Daoy (cell line): ENCODE measurements at places on chromosomes 1 and 21. TPM values are rescaled to one million over a fixed set of nuclear protein-coding genes. Genes with fewer than 3 reads are reported as not detected.

- no peak for DNase-seq
Observed at GRCh38 chr1:169110689-169111447, 4.4 kb downstream of the ATP1B1 start.

DNA sequence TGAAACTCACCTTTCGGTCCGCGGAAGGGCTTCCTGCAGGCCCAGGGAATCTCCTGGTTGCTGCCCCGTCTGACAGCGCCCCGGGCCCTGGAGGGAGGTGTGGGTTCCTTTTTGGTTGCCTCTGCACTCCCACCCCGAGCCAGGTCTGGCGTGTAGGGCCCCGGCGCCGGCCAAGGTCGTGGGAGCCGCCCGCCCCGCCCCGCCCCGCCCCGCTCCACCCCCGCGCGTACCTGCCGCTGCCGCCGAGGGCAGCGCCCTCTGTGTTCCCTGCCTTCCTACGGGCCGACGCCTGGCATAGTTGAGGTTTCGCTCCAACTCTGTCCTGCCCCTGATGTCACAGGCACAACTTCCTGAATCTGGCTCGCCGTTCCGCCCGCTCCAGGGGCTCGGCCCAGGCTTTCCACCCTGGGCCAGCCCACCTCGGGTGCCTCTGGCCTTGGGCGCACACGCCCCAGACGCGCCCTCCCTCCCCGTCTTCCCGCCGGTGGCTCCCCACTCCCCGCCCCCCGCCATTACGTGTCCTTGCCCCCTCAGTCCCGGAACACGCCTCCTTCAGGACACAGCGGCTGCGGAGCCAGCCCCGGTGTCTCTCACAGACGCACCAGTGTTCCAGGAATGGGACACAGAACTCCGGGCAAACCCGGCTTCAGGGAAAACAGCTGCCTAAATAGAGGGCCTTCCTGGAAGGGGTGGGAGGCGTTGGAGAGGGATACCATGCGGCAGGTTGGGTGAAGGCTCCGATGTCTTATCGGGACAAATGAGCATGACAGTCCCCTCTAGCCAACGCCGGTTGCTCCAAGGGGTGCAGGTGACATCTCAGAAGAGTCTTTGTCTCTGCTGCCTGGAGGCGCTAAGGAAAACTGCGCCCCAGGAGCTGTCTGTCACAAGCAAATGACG is at the start of gene KIAA0040:
KIAA0040 (minus strand) TSS at position 147 of the 897 bp plus-strand sequence. CDS start 31,763 bp downstream, outside the sequence.
- DNase-seq: peak; percentile 86

DNA sequence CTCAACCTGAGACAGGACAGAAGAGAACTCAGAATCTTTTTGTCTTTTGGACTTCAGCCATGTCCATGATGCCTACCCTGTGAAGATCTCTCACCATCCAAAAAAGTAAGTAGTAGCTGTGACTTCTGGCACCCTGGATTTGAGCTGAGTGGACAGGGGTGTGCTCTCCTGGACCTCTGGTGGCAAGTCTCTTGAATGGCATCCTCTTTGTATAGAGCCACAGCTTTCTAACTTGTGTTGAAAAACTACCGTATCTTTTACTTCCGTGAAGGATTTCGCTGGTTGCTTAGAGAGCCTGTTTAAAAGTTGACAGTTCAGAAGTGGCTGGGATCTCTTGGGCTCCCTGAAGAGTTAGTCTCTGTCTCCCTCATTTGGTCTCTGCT is 1.8 kb downstream of the MFN2 start:
- no peak for DNase-seq

DNA sequence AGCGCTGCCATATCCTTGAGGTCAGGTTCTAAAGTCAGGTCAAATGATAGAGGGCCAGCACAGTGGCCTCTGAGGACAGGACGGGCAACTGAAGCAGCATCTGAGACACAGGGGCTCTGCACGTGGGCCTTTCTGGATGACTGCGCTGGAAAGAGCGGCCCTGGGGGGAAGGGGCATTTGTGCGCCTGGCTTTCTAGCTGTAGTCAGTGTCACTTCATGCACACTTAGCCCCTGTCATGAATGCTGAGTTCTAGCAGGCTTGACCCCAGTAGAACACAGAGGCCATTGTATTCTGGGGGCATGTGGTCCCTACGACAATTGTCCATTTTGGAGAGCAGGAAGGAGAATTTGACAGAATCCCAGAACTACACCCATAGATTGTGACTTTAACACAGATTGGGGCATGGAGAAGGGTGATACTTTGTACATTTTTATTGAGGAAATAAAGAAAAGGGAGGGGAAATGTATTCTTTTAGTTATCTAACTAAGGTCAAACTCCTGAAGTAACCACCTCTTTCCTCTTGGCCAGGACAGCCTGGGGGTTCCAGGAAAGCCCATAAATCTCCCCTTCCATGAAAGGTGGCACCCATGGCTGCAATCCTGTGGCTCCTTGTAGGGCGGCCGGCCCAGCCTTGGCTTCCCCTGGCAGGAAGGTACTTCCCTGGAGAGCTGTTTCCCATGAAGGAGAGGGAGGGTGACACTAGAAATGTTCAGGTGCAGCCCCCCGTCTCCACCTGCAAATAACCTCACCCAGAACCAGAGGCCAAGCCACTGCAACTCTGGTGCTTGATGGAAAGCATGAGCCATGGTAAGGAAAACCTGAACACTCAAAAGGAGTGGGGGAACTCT is 34.4 kb downstream of the NTPCR start:
- no peak for DNase-seq

- DNase-seq: no peak
Observed at GRCh38 chr1:61222240-61222639, 139.9 kb downstream of the NFIA start.

Gene CHIA
- 0.06 TPM in 1 of 2 replicates, not detected in the other for total RNA-seq
